ENCODE measurements at places on chromosomes 3 and 15.

- no peak for DNase-seq
Observed at GRCh38 chr3:31132132-31132769, 237.8 kb upstream of the GADL1 start.

GRCh38 chr3:68467465-68467864, 464.9 kb downstream of the TAFA4 start:
- DNase-seq = no peak

DNA sequence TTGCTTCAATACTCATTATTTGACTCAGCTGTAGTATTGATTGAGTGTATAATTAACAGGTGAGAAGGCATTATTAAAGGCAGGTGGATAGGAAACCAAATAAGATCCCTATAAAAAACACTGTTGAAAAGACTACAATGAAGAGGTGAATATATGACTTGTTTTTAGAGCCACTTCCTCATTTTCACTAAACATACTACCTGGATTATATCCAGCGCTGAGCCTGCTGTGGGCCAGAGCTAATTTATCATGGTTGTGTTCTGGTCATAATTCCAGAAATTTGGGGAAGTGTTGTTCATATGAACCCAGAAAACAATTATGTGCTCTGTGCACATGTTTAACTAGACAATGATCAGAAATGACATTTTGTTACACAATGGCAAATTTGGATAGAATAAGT, 235.3 kb upstream of the MME start:
- no peak for DNase-seq

GRCh38 chr3:117068301-117068700, 358.7 kb downstream of the TUSC7 start:
- no peak for DNase-seq

GRCh38 chr15:84950570-84951111, 31.0 kb upstream of the PDE8A start:
- DNase-seq = no peak

DNA sequence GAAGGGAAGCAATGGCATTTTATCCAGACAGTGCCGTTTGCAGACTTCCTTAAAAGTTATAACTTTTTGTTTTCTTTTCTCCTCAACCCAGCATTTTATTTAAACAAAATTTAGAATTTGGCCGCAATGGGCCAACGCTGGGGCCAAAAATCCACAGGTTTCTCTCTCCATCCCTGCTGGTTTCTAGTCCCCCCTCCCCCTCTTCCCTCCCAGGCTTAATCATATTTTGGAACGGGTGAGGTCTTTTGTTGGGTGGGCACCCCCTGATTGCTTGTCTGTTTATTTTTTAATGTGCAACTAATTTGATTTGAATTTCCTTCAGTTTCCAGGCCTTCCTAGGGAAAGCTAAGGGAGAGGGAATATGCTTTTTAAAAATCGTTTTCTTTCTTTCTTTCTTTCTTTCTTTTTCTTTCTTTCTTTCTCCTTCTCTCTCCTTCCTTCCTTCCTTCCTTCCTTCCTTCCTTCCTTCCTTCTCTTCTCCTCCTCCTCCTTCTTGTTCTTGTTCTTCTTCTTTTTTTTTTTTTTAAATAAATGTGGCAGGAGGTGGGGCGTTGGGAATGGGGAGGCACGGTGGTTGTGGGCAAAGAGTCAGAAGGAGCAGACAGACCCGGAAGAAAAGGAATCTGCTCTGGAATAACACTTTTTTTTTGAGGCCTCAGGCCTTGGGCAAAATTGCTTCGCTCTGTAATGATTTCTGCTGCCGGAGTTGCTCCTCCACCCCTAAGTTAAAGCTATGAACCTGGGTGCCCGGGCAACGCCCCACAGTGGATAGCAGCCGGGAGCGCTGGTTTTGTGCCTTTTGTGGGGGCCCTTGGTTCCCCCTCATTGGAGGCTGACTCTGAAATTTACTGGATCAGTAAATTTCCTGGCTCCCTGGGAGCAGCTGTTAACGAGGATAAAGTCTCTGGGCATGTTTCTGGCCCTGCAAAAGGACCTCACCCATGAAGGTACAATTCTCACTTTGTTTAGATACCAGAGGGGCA, 1.9 kb downstream of the FNDC3B start:
- DNase-seq = no peak
